CD8-positive, alpha-beta memory T cell (primary cell): ENCODE measurements at places on chromosomes 3 and 15. TPM values are rescaled to one million over a fixed set of nuclear protein-coding genes. Genes with fewer than 3 reads are reported as not detected.

Gene COLQ
- 1.1 TPM for total RNA-seq

GRCh38 chr3:44439499-44440295 is 37.8 kb downstream of the ZNF445 start:
- no peaks in the 10 kb centered on the region for H3K36me3 ChIP-seq
- H3K27me3 ChIP-seq = no peaks in the 10 kb centered on the region
- H3K4me3 ChIP-seq = peak overlapping the region; percentile 13
- H3K27ac ChIP-seq = peak overlapping the region; percentile 74

Gene TGM5
- not detected for total RNA-seq

GRCh38 chr3:158672215-158673176 is at the start of gene LXN:
TSS of gene LXN (minus strand) at chr3:158672648. CDS start at chr3:158672478, 170 bp downstream.
- H3K4me3 ChIP-seq = peak within 1 kb of the TSS; percentile 72
- DNase-seq = peak; percentile 69
- H3K4me1 ChIP-seq = peaks cover 11% of the 10 kb centered on the region
- peak within 1 kb of the TSS; percentile 2 for H3K27ac ChIP-seq
- H3K27me3 ChIP-seq = no peaks in the 10 kb centered on the region

DNA sequence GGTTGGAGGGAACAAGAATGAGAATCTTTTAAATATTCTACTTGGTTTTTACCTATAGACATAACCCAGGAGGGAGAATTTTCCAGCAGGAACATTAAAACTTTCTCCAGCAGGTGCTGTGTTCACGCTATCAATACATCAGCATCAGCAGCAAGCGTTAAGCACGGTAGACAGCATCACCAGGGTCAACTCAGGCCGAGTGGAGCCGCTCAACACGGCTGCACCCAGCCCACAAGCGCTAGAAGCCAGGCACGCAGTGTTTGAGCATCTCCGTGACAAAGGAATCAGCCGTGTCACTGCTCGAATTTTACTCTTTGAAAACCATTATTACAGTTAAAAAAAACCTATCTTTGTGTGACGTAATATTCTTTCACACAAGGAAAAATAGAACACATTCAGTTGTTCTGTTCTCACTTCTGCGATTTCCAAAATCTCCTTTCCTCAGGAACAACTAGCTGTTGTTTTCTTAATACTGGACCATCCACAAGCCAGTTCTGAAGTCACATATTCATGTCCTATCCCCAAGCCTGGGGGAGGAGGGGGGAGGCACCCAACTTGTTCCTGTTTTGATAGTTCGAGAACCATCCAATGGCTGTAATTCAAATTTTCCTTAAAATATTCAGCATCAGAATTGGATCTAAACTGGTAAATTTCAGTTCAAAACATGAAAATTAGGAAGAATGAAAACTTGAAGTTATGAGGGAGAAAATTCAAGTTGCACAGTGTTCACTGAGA is 77.9 kb downstream of the ADAMTS17 start:
- no peak overlapping the region for H3K4me3 ChIP-seq
- DNase-seq = no peak
- H3K27ac ChIP-seq = no peak overlapping the region
- H3K4me1 ChIP-seq = no peaks in the 10 kb centered on the region

DNA sequence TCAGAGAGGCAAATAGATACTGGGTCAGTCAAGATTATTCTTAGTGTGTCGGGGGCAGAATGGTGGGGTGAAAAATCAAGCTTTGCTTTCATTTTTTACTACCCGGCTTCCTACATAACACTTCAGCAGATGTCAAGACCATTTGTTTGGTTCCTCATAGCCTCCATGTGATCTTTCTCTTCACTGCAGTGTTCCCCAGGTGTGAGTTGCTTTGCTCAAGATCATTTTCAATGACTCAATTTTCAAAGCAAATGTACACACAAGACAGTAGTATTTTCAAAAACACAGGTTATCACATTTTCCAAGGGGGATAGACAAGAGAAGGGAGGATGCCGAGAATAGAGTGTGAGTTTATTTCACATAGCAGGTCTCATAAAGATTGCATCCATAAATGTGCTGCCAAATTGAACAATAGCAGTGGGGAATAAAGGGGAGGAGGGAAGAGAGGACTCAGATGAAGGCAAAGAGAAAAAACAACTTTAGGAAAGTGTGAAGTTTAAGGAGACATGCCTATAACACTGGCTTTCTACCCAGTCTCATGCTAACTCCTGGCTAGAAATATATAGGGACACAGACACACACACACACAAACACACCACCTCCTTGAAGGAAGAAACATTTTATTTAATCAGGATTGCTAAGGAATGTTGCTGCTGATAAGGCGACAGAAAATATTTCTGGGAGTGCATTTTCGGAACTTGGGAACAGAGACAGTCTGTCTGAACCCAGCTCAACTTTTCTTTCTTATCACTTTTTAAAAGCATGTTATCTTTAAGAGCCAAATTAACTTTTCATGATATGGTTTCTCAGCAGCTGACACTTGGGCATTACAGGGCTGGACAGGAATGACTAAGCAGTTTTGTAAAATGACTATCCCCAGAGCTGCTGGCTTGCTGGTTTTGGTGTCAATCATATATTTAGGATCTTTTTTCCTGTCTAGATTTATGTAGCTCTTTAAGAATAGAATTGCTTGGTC is 402.4 kb downstream of the RBMS3 start:
- no peak for DNase-seq
- H3K4me3 ChIP-seq = no peak overlapping the region
- no peaks in the 10 kb centered on the region for H3K4me1 ChIP-seq
- H3K27me3 ChIP-seq = no peaks in the 10 kb centered on the region
- no peak overlapping the region for H3K27ac ChIP-seq

DNA sequence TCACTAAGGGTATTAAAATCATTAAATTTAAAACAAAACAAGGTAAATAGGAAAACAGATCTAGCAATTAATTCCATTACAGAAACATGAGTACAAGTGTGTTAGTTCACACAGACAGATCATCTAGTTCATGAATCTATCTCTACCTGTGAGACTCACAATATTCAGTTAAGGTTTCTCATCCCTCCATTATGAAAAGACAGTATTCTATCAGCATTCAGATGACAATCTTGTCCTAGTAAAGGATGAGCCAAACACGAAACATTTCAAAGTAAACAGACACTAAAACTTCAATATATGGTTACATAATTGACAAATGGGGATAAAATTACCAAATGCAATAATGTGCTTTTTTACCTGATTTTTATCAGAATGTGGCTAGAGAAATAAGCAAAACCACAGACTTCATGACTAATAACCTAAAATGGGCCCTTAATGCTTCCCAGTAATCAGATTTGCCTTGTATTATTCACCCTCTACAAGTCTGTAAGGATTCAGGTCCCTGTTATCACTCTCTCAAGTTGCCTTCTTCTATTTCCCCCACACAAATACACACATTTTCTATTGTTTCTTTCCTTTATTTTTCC is 126.8 kb downstream of the DLG1 start:
- no peak overlapping the region for H3K4me3 ChIP-seq
- H3K27me3 ChIP-seq = no peaks in the 10 kb centered on the region
- no peaks in the 10 kb centered on the region for H3K36me3 ChIP-seq
- H3K27ac ChIP-seq = no peak overlapping the region

Gene SLC22A13
- total RNA-seq = 0.44 TPM

Gene TMC3
- total RNA-seq = not detected

Gene CHDH
- 0.71 TPM for total RNA-seq

DNA sequence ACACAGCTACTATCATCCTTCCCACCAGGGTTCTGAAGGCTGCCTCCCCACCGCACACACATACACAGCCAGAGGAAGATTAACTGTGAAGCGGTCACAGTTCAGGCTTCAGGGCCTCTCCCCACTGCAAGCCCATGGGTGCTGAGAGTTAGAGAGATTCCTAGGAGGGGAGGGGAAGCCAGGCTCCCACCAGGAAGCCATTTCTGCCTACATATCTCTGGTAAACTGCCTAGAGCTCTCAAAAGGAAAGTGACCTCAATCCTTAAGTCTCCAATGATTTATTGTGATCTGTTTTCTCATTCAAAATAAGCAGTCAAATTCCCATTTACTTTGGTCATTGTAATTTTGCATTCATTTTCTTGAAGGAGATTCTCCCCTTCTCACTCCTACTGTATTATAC is 141.0 kb upstream of the BNIP2 start:
- H3K27me3 ChIP-seq = no peaks in the 10 kb centered on the region
- no peaks in the 10 kb centered on the region for H3K36me3 ChIP-seq
- no peaks in the 10 kb centered on the region for H3K4me1 ChIP-seq
- no peak overlapping the region for H3K4me3 ChIP-seq
- no peak for DNase-seq

- no peaks in the 10 kb centered on the region for H3K36me3 ChIP-seq
- H3K4me1 ChIP-seq = peaks cover 35% of the 10 kb centered on the region
- no peak overlapping the region for H3K27ac ChIP-seq
- H3K4me3 ChIP-seq = peak overlapping the region; percentile 2
- DNase-seq = no peak
These were observed 7.4 kb downstream of the GLB1 start for GRCh38 chr3:33089515-33089914.

Gene PLA2G4D
- not detected for total RNA-seq

DNA sequence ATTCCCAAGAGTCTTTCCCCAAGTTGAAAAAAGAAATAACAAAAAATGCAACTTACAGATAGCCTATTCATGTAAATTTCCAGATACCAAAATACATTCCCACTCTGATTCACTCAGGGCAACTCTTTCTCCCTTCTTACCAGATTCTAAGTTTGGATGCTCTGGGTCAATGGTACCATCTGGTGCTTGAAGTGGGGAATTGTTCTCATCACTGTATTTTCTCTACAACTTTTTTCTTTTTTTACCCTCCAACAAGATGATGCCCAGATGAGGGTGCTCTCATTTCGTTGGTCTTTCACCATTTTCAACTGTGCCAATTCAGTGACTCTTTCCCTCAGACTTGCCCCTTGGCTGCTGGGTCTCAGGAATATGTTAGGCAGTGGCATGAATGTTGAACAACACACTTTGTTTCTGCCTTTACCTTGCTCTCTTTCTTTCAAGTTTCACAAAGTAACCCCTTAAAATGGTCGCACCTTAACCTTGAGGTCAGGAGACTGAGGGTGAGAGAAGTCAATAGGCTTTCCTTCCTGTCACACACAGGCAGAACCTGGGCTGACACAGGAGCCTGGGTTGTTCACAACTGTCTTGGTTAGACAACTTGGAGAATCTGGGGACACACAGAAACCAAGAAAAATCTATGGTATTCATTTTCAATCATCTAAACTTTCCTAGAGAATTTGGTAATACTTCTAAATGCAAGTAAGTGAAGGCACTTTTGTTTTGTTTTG is 330.7 kb upstream of the SLCO3A1 start:
- no peak for DNase-seq
- H3K4me1 ChIP-seq = peaks cover 20% of the 10 kb centered on the region
- no peak overlapping the region for H3K27ac ChIP-seq
- H3K4me3 ChIP-seq = no peak overlapping the region

Gene SLITRK3
- total RNA-seq = not detected

GRCh38 chr3:16388850-16389441 is 123.9 kb downstream of the OXNAD1 start:
- no peaks in the 10 kb centered on the region for H3K27me3 ChIP-seq
- no peak for DNase-seq
- no peak overlapping the region for H3K27ac ChIP-seq
- peaks cover 7% of the 10 kb centered on the region for H3K4me1 ChIP-seq

DNA sequence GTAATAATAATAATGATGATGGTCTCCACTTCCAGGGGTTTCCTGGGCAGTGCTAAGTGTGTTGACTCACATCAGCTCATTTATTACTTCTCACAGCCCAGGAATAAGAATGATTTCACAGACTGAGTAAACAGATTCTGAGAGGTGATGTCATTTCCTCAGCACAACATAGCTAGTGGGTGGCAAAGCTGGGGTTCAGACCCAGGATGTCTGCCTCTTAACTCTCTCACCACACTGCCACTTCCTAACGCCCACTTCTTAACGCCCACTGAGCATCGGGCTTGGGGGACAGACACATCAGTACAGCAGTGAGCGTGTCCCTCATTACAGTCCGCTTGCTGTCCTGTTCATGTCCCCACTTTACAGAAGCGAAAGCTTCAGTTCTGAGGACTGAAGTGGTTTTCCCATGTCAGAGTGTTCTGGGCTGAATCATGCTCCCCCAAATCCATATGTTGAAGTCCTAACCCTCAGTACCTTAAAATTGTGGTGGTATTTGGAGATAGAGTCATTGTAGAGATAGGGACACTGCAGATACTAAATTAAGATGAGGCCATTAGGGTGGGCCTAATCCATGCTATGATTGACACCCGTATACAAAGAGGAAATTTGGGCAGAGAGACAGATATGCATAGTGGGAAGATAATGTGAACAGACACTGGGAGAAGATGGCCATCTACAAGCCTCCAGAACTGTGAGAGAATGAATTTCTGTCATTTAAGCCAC is 68.0 kb downstream of the ATP2B2 start:
- DNase-seq = peak; percentile 58
- no peaks in the 10 kb centered on the region for H3K36me3 ChIP-seq
- H3K27me3 ChIP-seq = no peaks in the 10 kb centered on the region
- H3K4me3 ChIP-seq = peak overlapping the region; percentile 6
- H3K4me1 ChIP-seq = peaks cover 22% of the 10 kb centered on the region

- H3K27me3 ChIP-seq = no peaks in the 10 kb centered on the region
- H3K4me1 ChIP-seq = no peaks in the 10 kb centered on the region
- H3K27ac ChIP-seq = no peak overlapping the region
- DNase-seq = no peak
These were observed 31.7 kb upstream of the THUMPD3 start for GRCh38 chr3:9331171-9331570.

Gene GOLGA8T
- not detected for total RNA-seq

- H3K27ac ChIP-seq = no peak overlapping the region
- H3K27me3 ChIP-seq = no peaks in the 10 kb centered on the region
- DNase-seq = no peak
- no peak overlapping the region for H3K4me3 ChIP-seq
These were observed 72.7 kb upstream of the SLC4A7 start for GRCh38 chr3:27556887-27557286.

DNA sequence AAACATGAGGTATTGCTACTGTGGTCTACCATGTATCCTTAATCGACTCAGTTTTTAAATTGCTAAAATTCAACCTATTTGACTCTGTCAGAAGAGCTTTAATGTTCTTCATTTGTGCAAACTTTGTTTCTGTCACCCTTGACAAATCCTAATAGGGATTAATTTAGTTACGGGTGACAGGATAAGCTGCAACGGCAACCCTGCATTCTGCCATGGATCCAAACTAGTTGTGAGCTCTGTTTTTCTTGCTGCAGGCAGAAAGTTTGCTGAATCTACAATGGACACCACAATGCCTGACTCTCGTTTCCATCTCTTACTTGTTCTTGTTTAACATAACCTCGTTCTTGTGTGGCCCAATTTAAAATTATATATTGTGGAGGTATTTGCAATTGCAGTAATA is 352.3 kb downstream of the ROBO2 start:
- no peaks in the 10 kb centered on the region for H3K36me3 ChIP-seq
- H3K4me3 ChIP-seq = no peak overlapping the region
- DNase-seq = no peak
- H3K27me3 ChIP-seq = no peaks in the 10 kb centered on the region

Gene SLC9C1
- not detected for total RNA-seq
